ENCODE measurements at places on chromosomes 12 and 14.

- DNase-seq, result no peak
Observed at GRCh38 chr14:101361044-101361443, 200.3 kb upstream of the DIO3 start.

- no peak for DNase-seq
Observed at GRCh38 chr12:41919526-41920261, 225.0 kb downstream of the GXYLT1 start.

- no peak for DNase-seq
Observed at GRCh38 chr14:86673523-86673969, 1143.6 kb downstream of the FLRT2 start.

DNA sequence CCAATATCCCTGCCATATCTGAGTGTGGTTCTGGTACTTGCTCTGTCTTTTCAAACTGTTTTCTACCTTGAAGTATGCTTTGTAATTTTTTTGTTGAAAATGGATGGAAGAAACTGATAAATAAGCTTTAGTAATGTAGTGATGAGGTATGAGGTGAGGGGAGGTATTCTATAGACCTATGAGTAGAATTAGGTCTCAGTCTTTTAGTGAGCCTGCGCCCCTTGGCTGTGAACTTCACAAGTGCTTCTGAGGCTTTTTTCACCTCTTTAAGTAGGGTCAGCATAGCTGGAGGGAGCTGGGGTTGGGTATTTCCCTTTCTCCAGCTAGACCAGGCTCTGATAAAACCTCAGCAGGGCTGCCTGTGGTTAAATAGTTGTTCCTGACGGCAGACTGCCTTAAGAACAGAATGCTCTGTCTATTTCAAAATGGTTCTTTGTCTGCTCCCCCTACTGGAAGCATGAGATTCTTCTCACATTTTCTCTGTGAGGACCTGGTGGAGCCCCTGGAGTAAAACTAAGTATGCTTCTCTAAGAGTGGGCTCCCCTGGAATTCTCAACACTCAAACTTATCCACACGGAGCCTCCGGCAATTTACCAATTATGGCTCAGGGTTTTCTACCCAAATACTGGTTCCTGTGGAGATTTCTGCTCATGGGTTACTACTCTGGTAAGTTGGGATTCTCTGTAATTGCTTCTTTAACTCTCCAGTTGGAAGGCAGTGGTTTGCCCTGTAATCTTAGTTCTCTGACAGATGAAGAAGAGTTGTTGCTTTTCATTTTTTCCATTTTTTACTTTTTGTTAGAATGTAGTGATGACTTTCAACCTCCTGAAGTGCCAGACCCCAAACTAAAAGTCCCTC lies 13.1 kb downstream of the KRT5 start:
- DNase-seq, result peak; percentile 42

GRCh38 chr14:71541973-71542690 lies 390.1 kb upstream of the RGS6 start:
- no peak for DNase-seq

GRCh38 chr14:73338551-73338950 lies 101.2 kb downstream of the PAPLN start:
- no peak for DNase-seq

DNA sequence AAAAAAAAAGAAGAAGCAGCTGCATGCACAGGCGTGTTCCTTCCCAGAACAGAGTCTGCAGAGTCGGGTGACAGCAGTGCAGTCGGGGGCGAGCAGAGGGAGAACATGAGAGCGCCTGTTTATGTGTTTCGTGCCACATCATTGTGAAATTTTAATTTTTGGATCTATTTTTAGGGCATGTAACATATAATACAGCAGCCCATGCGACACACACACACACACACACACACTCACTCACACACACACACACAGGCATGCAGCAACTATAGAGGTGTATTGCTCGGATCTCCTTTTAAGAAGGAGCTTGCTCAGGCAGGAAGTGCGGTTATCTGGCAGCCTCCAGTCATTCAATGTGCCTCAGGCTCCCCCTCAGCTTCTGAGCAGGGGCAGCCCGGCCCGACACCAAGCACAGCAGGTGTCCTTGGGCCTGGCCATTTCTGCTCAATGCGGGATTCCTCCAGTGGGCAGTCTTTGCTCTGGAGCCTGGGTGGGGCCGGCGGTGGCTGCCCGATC lies 71.8 kb downstream of the ZNF664 start:
- no peak for DNase-seq

DNA sequence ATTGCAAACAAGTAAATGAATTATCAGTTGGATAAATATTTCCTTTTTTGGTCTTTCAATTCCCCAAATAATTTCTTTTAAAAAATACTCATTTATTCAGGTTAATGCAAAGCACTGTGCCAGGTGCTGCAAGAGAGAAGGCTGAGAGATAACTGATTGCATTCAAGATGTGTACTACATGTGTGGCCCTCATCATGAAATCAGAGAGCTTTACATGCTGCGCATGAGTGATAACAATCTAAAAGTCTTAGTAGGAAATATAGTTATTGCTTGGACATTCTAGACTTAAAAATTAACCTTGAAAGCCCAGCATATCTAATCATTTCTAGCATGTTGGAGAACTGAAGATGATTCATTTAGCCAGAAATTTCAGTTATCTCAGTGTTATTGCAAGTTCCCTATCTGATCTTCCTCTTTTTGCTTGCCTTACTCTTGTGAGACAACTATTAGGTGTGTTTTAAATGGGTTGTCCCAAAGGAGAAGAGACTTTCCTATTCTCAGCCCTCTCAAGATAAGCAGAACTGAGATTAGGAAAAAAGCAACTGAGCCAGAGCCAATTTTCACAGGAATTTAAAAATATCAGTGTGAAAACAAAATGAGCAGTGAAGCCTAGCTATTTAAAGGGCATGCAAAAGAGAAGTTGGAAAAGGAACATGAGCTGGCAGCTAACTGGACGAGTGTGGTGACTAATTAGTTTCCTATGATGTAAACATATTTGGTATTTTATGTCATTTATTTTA lies 60.9 kb downstream of the PLEKHA5 start:
- no peak for DNase-seq

DNA sequence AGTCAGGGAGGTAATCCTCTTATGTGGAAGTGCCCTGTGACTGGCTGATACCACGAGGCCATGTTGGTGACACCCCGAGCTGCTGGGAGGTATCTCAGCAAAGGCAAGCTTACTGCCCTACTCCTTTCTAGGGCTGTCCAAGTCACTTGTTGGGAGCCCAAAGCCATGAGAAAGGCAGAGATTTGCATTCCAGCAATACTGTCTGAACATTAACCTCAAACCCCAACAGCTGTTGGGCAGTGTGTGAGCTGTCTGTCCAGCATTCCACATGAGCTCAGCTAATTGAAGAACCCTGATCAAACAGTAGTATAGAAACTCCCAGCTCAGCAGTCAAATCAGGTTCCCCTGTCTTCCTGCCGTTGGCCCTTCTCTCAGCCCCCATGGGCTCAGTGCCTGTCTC lies 9.2 kb downstream of the ABHD4 start:
- no peak for DNase-seq

DNA sequence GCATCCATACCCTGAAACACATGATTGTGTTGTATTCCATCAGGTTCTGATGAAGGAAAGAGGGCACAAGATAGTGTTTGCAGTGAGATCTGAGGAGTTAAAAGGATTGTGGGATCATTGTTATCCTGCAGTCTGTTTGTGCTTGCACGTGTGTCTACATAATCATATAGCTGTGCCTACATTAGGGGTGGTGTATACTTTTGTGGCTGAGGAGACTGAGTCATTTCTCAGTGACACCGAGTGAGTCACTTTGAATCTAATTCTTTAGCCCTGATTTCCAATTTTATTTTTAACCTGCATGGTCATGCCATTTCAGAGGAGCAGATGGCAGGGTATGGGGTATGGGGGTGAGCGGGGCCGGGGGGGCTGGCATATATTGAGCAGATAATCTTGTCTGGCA lies 133.2 kb downstream of the ANO4 start:
- peak; percentile 19 for DNase-seq

- peak; percentile 86 for DNase-seq
Observed at GRCh38 chr14:68124979-68125731, 305.6 kb downstream of the RAD51B start.

DNA sequence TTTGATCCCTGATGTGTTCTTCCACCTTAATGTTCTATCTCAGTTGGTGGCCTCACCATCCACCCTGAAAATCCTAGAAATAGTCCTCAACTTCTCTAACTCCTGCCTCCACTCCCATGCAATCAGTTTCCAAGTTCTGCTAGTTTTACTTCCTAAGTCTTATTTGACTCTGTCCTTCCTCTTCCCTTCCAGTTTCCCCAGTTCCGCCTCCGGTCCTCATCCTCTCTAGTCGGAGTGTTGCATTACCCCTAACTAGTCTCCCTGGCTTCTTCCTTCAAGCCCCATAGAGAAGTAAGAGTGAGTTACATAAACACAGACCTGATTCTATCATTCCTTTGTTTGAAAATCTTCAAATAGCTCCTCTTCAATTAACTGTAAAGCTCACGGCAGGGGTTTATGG lies 236.5 kb downstream of the GXYLT1 start:
- no peak for DNase-seq

- DNase-seq, result no peak
Observed at GRCh38 chr12:508145-508544, 48.4 kb downstream of the B4GALNT3 start.

GRCh38 chr14:105931808-105932483 lies 405.6 kb downstream of the TMEM121 start:
- DNase-seq, result no peak

- DNase-seq, result peak; percentile 91
Observed at GRCh38 chr12:116426391-116427136, 132.6 kb upstream of the MAP1LC3B2 start.

DNA sequence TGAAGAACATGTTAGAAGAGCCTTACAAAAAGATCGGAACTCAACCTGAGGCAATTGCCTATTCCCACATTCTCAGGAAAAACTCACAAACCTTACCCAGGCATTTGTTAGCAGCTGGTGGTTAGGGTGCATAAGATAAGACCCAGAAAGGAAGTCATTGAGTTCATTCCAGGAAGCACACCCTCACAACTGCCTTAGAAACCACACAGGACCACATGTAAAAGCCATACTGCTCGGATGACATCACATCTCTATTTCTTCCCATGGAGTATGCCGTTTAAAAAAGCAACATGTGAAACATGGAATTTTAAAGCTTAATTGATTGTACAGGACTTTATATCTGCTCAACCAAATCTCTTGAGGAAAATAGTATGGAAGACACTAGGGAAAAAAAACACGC lies 411.2 kb downstream of the DAD1 start:
- no peak for DNase-seq

GRCh38 chr12:45543887-45544286 lies 185.6 kb upstream of the ARID2 start:
- peak; percentile 48 for DNase-seq

DNA sequence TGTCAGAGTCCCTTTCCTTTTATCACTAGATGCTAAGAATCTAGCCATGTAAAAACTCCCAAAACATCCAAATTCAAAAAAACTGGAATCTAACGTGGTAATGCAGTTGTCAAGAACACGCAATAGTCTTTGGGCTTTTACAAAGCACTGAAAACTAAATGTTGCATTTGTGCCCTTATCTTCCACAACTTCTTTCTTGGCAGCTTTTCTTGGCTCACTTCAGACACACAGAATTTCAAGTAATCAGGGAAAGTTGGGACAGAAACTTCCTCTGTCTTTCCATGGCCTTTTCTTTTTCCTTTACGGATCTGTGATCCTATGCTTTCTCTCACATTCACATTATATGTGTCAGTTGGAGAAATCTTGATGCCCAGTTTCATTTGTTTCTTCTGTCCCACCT lies 136.0 kb downstream of the CRADD start:
- no peak for DNase-seq

DNA sequence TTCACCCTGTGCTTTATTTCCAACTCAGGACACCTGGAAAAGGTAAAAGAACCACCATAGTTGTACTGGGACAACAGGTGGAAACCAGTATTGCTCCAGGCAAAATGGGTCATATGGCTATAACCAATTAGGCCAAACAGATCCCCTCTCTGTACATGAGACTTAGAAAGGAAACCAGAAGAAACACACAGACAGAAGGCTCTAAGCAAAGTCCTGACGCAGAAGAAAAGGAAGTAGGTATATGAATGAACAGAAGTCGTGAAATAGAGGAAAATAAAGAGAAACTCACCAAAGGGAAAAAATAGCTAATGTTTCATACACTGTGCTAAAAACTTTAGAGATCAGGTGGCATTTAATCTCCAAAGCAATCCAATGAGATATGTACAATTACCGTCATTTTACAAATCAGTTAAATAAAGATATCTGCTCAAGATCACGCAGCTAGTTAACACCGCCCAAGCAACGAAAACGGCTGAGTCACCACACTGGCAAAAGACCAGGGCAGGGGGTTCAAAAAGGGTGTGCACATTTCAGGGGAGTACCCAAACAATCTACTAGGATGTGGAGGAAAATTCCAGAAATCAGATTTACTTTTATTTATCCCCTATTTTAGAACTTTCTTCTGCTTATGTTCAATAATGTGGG lies 82.3 kb downstream of the ITPR2 start:
- DNase-seq, result no peak

GRCh38 chr14:37472906-37473305 lies 122.1 kb downstream of the FOXA1 start:
- no peak for DNase-seq

DNA sequence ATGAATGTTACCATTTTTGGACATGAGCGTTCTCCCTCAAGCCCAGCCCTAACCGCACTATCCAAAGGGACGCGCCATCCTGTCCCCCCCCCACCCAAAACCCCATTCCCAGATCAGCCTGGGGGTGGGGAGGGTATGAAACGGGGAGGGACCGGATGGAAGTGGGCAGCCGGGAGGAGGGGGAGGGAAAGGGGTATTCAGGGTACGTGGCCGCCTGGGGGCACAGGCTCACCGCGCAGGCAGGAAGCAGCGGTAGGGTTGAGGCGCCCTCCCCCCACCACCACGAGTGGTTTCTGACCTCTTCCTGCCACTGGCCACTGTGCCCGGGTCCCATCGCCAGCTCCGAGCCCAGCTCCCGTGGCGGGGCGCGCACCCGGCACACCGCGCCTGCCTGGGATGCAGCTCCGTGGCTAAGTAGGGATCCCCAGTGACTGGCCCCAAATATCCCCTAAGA lies 1.4 kb downstream of the ACTN1 start:
- no peak for DNase-seq

- DNase-seq, result no peak
Observed at GRCh38 chr14:36852981-36853691, 191.5 kb downstream of the PAX9 start.

DNA sequence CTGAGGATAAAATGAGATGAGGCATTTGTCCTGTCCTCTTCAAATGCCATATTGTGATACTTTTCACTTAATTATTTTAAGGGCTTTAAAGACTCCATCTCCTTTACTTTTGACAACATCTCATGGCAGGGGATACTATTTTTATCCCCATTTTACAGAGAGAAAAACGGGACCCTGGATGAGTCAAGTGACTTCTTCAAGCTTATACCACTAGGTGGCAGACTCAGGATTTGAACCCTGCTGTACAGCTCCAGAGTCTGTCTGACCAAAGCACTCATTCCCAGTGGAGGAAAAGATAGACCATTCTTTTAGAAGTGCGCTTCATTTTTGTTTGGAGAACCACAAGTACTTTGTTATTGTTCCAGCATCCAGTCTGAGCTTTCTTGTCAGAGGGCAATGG lies 1.7 kb upstream of the SMOC1 start:
- DNase-seq, result no peak

- no peak for DNase-seq
Observed at GRCh38 chr12:117363953-117364486, 2.6 kb upstream of the NOS1 start.

- no peak for DNase-seq
Observed at GRCh38 chr14:77062261-77062660, 33.8 kb upstream of the IRF2BPL start.

Data from kidney epithelial cell (primary cell).